Psoas muscle (tissue), 8 donors: ENCODE measurements at places on chromosomes 4 and X. TPM values are rescaled to one million over a fixed set of nuclear protein-coding genes. Genes with fewer than 3 reads are reported as not detected.

DNA sequence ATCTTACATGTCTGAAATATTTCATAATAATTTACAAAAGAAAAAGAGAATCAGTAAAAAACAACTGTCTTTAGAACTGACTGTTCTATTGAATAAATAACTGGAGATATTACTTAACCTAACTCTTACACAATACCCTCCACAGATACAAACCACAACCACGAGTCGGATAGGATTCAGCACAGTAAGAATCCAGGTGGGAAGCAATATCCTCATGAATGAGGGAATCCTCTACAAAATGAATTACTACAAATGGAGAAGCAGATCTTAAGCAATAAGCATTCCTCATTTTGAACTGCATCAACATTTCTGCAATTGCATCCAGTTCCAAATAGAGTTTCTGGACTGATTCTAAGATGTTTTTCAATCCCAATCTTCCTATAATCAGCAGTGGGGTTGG is 227.1 kb downstream of the SH2D1A start:
- H3K36me3 ChIP-seq = no peaks in the 10 kb centered on the region
- DNase-seq = no peak
- H3K4me1 ChIP-seq = no peaks in the 10 kb centered on the region
- no peaks in the 10 kb centered on the region for H3K27me3 ChIP-seq

GRCh38 chr4:39770969-39771724 is 73.2 kb downstream of the UBE2K start:
- H3K27ac ChIP-seq = no peak overlapping the region
- H3K4me3 ChIP-seq = no peak overlapping the region
- H3K27me3 ChIP-seq = no peaks in the 10 kb centered on the region
- H3K36me3 ChIP-seq = peaks cover 3% of the 10 kb centered on the region
- H3K4me1 ChIP-seq = no peaks in the 10 kb centered on the region
- DNase-seq = no peak

GRCh38 chr4:115515366-115515765 is 401.9 kb upstream of the NDST4 start:
- H3K36me3 ChIP-seq = no peaks in the 10 kb centered on the region
- DNase-seq = no peak
- no peaks in the 10 kb centered on the region for H3K27me3 ChIP-seq
- H3K4me1 ChIP-seq = no peaks in the 10 kb centered on the region

DNA sequence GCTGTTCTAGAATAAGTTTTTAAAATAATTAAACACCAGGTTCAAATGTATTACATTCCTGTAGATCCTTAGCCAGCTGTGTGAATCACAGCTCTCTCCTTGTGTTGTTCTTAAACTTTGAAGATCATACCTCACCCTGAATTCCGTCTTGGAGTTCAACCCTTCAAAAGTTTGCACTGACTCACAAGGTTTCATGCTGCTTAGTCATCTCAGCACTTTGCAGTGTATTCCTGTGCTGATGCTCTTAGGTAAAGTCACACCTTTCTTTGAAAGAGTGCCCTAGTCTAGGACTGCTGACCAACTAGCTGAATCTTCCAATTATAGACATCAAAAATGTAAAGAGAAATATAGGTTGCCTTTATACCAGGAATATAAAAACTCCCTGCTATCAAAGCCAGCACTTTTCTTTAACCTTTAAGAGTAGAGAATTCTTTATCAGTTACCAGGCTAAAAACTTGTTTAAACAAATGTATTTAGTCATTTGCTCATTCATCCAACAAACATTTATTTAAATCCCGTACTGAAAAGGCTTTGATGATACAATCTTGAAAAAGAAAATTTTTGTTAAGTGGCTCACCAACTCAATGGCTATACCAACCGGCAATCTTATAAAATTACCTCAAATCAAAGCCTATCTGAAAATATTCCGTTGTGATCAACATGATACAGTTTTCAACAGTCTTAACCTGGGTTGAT is 169.7 kb downstream of the RAP1GDS1 start:
- H3K4me3 ChIP-seq = no peak overlapping the region
- H3K36me3 ChIP-seq = peaks cover 23% of the 10 kb centered on the region
- no peaks in the 10 kb centered on the region for H3K27me3 ChIP-seq
- H3K27ac ChIP-seq = no peak overlapping the region

- H3K27ac ChIP-seq = no peak overlapping the region
- peaks cover 6% of the 10 kb centered on the region for H3K27me3 ChIP-seq
- no peak for DNase-seq
- no peak overlapping the region for H3K4me3 ChIP-seq
These were observed 7.7 kb downstream of the SMIM10L2A start for GRCh38 chrX:135429429-135429828.

DNA sequence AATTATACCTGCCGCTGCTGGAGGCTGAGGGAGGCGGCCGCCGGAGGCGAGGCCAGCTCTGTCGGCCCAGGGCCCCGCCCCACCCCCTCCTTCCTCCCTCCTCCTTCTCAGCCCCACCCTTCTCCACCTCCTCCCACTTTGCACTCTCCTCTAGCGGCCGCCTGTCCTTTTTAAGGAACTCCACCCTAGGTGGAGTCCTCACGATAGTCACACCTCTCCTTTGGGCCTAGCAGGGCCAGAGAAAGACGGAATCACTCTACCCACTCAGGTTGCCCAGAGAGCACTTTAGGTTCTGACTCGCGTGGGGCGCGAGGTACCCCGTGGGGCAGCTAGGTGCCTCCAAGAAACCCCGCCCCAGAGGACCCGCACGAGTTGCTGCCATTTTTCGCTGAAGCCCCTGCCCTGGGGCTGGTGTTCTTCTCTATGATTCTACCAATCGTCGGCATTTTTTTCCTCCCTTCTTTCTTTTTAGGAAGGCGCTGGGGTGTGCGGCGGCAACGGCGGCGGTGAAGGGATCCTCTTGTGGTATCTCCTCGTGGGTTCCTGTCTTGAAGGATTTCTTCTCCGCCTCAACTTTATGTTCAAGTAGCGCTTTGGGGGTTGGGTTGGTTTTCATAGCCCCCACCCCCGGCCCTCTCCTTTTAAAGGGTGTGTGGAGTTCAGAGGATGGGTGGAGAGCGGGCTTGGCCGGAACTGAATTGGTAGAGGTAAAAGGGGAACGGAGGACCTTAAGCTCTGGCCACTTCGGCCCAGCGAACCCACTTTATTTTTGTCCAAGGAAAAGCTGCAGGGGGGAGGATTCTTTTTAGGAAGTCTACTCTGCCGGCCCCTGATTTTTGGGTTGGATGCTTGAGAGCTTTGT is at the start of gene KLF8:
TSS of gene KLF8 (plus strand) at position 136 of the 862 bp plus-strand sequence. CDS start 979 bp downstream, outside the sequence.
- H3K36me3 ChIP-seq = no peaks in the 10 kb centered on the region
- peak within 1 kb of the TSS; percentile 68 for H3K27ac ChIP-seq
- peak; percentile 70 for DNase-seq
- H3K4me1 ChIP-seq = no peaks in the 10 kb centered on the region
- peaks cover 17% of the 10 kb centered on the region for H3K27me3 ChIP-seq
- H3K4me3 ChIP-seq = peak within 1 kb of the TSS; percentile 71

- H3K27me3 ChIP-seq = no peaks in the 10 kb centered on the region
- peaks cover 4% of the 10 kb centered on the region for H3K36me3 ChIP-seq
- no peak overlapping the region for H3K4me3 ChIP-seq
- no peak overlapping the region for H3K27ac ChIP-seq
- no peaks in the 10 kb centered on the region for H3K4me1 ChIP-seq
These were observed 19.4 kb downstream of the CLDN22 start for GRCh38 chr4:183300655-183301054.

DNA sequence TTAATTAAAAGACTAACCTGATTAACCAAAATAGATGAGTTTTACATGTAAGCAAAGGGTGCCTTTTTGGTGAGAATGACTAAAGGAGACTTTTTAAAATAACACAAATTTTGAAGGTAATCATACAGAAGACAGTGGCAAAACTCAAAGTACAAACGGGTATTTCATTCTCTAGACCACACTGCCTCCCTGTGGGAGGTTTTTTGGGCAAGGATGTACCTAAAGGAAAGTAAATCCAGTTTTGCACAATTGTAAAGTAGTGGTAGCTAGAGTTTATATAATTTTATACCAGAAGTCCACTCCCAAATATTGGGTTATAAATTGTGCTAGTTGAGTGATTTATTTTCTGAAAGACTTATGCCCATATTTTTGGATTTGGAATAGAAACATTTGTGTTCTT is 201.0 kb downstream of the PAPSS1 start:
- no peak overlapping the region for H3K4me3 ChIP-seq
- DNase-seq = no peak
- no peaks in the 10 kb centered on the region for H3K27me3 ChIP-seq
- no peak overlapping the region for H3K27ac ChIP-seq

- no peaks in the 10 kb centered on the region for H3K4me1 ChIP-seq
- no peak overlapping the region for H3K27ac ChIP-seq
- no peaks in the 10 kb centered on the region for H3K27me3 ChIP-seq
- H3K4me3 ChIP-seq = no peak overlapping the region
These were observed 6.9 kb upstream of the PNMA6A start for GRCh38 chrX:153065389-153065788.

GRCh38 chrX:39508300-39508692 is 589.5 kb downstream of the BCOR start:
- no peaks in the 10 kb centered on the region for H3K36me3 ChIP-seq
- DNase-seq = no peak
- H3K4me1 ChIP-seq = no peaks in the 10 kb centered on the region
- no peak overlapping the region for H3K4me3 ChIP-seq
- peaks cover 3% of the 10 kb centered on the region for H3K27me3 ChIP-seq
- H3K27ac ChIP-seq = no peak overlapping the region

GRCh38 chr4:72391281-72391680 is 177.7 kb downstream of the ADAMTS3 start:
- H3K4me1 ChIP-seq = no peaks in the 10 kb centered on the region
- no peak overlapping the region for H3K27ac ChIP-seq
- H3K27me3 ChIP-seq = no peaks in the 10 kb centered on the region
- no peak overlapping the region for H3K4me3 ChIP-seq
- H3K36me3 ChIP-seq = no peaks in the 10 kb centered on the region
- DNase-seq = no peak

- no peaks in the 10 kb centered on the region for H3K4me1 ChIP-seq
- H3K27ac ChIP-seq = no peak overlapping the region
- H3K27me3 ChIP-seq = no peaks in the 10 kb centered on the region
- no peaks in the 10 kb centered on the region for H3K36me3 ChIP-seq
- no peak for DNase-seq
- H3K4me3 ChIP-seq = no peak overlapping the region
These were observed 653.8 kb upstream of the CPEB2 start for GRCh38 chr4:14348506-14348905.

OTC gene
- total RNA-seq = 0.14 TPM

- no peak overlapping the region for H3K4me3 ChIP-seq
- H3K36me3 ChIP-seq = no peaks in the 10 kb centered on the region
- H3K27ac ChIP-seq = no peak overlapping the region
- peaks cover 4% of the 10 kb centered on the region for H3K4me1 ChIP-seq
- DNase-seq = no peak
These were observed 308.1 kb downstream of the PTTG2 start for GRCh38 chr4:38268108-38268820.

DNA sequence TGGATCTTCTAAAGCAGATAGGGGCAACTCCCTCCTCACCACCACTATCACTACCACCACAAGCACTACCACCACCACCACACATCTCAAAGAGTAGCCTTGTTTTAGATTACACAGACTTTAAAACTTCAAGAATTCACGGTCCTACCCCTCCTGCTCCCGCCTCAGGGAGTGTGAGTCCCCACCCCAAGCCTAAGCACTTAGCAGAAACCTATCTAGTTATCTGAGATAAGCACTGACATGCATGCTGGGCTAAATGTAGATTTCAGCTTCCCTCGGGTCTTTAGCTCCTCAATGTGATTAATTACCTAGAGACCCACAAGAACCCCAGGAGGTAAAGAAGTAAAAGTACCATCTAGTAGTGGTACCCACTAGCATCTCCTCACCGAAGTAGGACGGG is 775 bp downstream of the AMOT start:
- H3K36me3 ChIP-seq = no peaks in the 10 kb centered on the region
- peak overlapping the region; percentile 71 for H3K4me3 ChIP-seq
- peaks cover 28% of the 10 kb centered on the region for H3K27me3 ChIP-seq
- H3K4me1 ChIP-seq = no peaks in the 10 kb centered on the region
- DNase-seq = no peak
- peak overlapping the region; percentile 70 for H3K27ac ChIP-seq

DNA sequence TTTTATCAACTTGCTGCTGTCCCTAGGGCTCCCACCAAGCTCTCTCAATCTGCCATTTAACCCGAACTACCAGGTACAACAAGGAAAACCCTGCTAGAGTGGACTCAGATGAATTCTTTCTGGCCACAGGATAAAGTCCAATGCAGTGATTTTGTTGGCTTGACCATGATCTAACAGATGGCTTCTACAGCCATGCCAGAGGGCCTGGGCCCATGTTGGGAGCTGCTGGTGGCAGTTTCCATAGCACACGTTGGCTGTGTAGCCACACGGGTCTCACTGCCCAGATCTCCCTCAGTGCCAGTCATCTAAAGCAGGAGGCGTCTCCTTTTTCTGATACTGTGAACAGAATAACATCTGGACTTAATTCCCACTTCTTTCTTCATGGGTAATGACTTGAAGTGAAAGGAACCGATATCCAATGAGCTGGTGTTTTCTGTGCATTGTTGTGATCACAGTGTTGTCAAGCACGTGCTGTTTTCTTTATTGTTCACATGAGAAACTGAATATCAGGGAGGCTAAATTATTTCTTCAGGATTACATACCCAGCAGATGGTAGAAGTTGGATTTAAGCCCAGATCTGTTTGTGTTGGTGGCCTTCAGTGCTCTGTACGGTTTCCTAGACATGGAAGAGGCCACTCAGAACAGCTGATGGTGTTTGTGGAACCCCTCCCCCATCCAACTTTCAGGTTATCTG is 85.2 kb upstream of the CLCN4 start:
- H3K4me3 ChIP-seq = no peak overlapping the region
- DNase-seq = no peak
- no peaks in the 10 kb centered on the region for H3K27me3 ChIP-seq

- H3K27me3 ChIP-seq = no peaks in the 10 kb centered on the region
- H3K4me1 ChIP-seq = no peaks in the 10 kb centered on the region
- no peak for DNase-seq
- peak overlapping the region; percentile 24 for H3K4me3 ChIP-seq
- H3K36me3 ChIP-seq = no peaks in the 10 kb centered on the region
- no peak overlapping the region for H3K27ac ChIP-seq
These were observed 190.1 kb upstream of the GNPDA2 start for GRCh38 chr4:44916411-44916810.

- no peaks in the 10 kb centered on the region for H3K4me1 ChIP-seq
- no peaks in the 10 kb centered on the region for H3K36me3 ChIP-seq
- peak; percentile 21 for DNase-seq
- no peak overlapping the region for H3K27ac ChIP-seq
These were observed 928.1 kb downstream of the FAT4 start for GRCh38 chr4:126242679-126243390.

PNMA6F gene
- not detected for total RNA-seq

- H3K36me3 ChIP-seq = no peaks in the 10 kb centered on the region
- H3K4me3 ChIP-seq = peak within 1 kb of the TSS; percentile 64
- H3K4me1 ChIP-seq = no peaks in the 10 kb centered on the region
- peaks cover 4% of the 10 kb centered on the region for H3K27me3 ChIP-seq
- peak within 1 kb of the TSS; percentile 50 for H3K27ac ChIP-seq
These were observed at the start of gene SLC25A43 for GRCh38 chrX:119398974-119399771. TSS of gene SLC25A43 (plus strand) at chrX:119399336. CDS start at chrX:119399404, 68 bp downstream.

DNA sequence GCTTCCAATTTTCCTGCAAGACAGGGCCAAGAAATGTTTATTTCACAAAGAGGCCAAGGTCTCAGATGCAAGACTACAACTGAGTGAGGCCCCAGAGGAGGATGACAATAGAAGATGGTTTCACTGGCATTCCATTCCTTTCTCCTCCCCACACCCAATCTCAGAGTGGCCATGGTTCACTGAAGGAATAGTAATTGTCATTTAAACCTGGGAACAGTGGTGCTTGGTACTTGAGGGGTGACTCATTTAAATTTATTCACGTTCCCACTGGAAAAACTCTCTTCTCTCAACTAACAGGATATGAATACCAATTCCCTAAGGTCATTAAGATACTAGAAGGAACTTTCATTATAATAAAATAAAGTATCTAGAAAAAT is 35.3 kb upstream of the CXCL8 start:
- H3K27me3 ChIP-seq = no peaks in the 10 kb centered on the region
- no peak for DNase-seq
- peak overlapping the region; percentile 72 for H3K27ac ChIP-seq
- H3K36me3 ChIP-seq = no peaks in the 10 kb centered on the region
